ENCODE measurements at places on chromosomes 7 and 10.

- DNase-seq: no peak
Measured at GRCh38 chr7:147569116-147569913, 1021.3 kb upstream of the C7orf33 start.

DNA sequence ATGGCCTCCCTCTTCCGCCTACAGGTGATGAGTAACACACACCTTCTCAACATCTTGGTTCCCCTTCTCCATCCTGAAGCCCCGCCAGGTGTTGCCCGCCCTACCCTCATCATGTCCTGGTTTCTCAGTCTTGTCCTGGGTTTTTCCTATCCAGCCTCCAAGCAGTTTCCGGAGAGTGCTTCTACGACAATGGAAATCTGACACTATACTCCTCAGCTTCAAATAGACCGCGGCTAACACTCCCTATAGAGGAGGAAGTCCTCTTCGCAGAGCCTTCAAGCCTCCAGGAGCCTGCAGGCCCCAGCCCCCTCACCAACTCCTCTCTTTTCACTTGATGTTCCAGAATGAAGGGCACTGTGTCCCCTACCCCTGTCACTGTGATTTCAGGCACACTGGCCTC is 147.4 kb downstream of the PRPF18 start:
- DNase-seq: no peak

- DNase-seq: no peak
Measured at GRCh38 chr10:102673819-102674511, 29.7 kb downstream of the TRIM8 start.

DNA sequence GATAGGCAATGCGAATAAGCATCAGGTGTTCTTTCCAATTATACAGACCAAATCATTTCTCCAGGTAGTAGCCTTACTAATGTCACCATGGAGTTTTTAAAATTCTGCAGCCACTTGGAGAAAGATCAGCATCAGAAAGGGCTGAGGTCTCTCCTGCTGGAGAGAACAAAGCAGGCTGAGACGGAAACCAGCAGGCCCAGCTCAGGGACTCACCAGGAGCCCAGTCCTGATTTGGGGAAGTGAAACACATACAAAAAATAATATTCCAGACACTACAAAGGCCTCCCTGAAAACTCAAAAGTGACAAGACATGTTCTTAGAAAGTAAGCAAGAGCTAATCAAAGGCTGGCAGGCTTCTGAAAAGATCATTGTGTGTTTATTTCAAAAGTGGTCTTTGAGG is 207.1 kb upstream of the GHITM start:
- no peak for DNase-seq

DNA sequence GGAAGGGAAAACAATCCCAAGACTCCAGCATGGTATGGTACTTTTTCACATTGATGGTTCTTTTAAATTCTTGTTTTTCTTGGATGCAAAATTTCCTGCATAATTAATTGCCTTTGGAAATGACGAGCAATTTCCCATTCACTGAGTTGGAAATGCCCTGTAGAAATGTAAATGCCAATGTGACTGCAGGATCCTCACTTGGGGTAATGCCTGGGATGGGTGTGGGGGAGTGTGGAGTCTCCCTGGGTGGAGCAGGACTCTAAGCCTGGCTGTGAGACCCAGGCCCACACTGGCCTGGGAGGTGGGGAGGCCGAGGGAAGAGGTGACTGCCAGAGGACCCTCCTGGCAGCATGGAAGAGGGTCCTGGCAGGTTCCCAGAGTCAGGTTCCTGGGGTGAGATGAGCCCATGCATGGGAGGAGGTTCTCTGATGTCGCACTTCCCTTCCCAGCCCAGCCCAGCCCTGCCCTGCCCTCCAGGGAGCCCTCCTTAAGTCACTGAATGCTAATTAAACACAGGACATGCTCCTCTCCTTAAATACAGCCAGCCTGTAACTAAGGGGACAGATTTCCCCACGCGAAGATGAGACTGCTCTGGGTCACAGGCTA is 157.9 kb downstream of the GFRA1 start:
- no peak for DNase-seq

- no peak for DNase-seq
Measured at GRCh38 chr7:37054624-37055241, 330.4 kb upstream of the AOAH start.

DNA sequence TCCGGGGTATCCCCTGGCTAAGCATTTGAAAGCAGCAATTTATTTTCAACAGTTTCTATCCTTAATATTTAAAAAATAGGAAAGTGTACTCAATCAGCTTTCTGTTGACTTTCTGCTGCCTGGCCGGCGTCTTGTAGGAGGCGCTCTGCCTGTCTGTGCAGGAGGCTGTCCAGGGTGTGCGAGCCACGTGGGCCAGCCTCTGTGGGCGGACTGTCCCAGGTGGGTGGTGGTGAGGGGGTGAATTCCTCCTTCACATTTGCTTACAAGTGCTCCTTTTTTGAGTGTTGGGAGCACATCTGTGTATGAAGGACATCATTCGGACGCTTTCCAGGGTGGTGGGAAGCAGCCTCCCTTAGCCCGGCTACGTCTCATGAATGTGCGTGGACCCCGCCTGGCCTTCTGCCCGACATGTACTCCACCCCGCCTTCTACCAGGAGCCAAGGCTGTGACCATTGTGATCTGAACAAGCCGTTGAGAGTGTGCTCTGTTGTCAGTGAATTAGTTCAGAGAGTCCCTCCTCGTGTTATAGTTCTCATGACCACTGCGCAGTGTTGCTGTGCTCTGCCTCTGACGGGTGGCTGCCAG is 114.9 kb downstream of the MGMT start:
- no peak for DNase-seq

DNA sequence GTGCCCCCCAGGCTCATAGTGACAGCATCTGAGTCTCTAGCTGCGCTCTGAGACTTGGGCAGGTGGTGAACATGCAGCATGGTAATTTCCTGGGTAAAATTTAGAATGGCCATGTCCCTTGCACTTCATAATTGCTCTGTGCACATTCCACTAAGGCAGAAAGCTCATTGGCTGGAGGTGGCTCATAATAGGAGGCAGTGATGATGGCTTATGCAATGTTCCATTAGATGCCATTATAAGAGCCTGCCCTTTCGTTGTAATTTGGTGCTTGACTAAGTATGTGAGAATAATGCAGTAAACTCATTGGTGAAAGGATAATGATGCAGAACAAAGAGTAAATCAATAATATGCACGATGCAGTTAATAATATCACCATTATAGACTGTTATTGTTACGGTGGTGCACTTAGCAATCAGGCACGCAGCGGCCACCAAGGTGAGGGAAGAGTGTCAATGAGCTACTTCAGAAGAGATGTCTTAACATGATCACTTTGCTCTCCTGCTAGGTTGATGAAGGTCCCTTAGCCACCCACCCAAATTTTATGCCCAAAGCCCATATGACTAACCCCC is 545.9 kb downstream of the KCNMA1 start:
- DNase-seq: no peak

DNA sequence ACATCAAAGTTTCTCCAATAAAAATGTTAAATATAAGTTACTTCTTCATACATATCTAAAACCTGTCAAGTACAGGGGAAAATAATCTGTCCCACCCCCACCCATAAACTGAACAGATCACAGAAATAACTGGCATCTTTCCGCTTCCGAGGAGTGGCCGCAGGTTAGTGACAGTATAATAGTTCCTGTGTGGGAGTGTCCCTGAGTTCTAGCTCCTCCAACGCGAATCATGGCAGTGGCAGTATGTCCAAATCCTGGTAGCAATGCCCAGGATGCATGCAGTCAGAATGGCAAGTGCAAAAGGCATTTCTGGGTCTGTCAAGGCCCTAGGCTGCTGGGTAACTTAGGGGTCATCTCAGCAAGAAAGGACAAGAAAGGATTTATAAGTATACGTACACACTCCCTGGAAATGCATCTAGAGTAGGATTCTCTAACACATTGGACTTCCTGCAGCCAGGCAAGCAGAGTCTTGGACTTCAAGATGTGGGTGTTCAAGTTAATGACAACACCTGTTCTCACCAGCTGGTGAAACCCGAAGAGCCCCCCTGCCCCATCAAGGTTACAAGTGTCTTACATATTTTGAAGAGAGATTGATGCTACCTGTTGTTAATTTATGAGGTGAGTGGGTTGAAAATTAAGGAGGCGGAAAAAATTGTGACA is 94.4 kb upstream of the COL1A2 start:
- DNase-seq: no peak

DNA sequence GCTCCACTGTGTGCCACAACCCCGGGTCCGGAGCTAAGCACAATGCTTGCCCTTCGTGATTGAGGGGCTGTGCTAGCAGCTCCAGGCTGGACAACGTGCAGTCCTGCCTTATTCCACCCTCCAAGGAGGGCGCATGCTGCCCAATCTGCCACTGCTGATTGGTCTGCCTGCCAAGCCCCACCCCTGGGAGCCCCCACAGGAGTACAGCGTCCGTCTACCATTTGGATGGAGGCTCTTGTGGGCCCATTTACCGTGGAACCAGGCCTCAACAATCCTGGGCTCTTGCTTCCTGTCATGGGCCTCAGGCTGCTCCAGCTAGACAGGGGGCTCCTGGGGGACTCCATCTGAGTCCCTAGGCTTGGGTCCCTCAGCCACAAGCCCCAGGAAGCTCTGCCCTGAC is 173.3 kb downstream of the SLIT1 start:
- DNase-seq: no peak

DNA sequence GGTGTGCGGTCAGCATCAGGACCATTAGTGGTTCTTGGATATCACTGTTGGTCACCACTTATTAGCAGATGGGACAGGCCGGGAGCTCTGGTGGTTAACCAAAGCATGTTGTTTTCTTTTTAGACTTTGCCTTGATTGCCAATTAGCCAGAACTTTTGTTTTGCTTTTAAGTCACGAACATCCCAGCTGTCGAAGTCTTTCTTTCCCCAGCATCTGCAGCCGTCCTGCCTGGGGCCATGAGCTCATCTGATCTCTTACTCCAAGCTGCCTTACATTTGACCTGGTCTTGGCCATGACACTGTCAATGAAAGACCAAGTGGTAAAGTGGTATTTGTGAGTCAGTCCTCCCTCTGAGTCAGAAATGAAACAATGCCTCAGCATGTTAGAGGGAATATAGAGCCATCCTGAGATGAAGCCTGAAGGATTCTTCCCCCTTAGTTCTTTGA is 53.9 kb upstream of the CREB5 start:
- no peak for DNase-seq

DNA sequence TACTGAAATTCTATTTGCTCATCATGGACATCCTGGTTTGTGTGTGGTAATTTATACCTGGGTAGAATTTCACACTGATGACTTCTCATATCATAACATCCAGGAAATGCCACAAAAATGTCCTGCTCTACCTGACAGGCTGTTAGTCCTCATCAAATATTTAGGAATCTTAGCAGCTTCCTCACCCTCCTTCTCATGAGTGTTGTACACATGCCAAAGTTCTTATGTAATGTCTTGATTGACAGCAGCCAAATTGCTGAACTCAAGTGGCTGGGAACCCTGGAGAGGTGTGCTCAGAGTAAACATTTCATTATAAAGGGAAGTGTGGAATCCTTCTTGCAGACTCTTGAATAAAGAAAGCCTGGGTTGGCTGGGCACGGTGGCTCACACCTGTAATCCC is 8.9 kb downstream of the EEPD1 start:
- no peak for DNase-seq
